ENCODE measurements at places on chromosomes 16 and 17. TPM values are rescaled to one million over a fixed set of nuclear protein-coding genes. Genes with fewer than 3 reads are reported as not detected.

DNA sequence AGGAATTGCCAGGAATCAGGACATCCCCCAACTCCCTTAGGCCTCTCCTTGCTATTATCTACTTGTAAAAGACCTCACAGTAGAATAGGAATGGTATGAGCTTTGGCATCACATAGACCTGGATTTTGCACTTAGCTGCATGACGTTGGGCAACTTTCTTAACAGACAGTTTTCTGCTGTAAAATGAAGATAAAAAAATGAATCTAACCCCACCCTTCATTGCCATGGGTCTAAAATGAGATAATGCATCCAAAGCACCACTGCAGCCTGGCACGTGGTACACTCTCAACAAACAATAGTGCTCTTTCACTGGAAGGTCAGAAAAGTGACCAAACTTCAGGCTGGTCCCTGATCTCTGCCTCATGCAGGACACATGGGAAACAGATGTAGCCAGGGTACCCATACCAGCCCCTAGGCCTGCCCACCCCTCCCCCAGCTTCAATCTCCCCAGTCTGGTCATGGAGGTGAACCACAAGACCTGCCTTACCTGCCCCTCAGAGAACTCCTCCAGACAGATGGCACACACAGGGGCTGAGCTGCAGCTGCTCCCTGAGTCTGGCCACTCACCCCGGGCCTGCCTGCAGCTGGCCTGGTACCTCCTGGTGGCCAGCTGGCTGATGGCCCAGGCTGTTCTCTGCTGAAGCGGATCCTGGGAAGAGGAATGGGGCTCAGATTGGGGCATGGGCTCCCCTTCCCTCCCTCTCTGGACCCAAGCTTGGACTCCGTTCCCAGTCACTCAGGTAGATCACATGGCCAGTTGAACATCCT is 8.5 kb upstream of the SUPT4H1 start:
- DNase-seq: no peak

The KRTAP9-8 gene
- total RNA-seq: not detected

DNA sequence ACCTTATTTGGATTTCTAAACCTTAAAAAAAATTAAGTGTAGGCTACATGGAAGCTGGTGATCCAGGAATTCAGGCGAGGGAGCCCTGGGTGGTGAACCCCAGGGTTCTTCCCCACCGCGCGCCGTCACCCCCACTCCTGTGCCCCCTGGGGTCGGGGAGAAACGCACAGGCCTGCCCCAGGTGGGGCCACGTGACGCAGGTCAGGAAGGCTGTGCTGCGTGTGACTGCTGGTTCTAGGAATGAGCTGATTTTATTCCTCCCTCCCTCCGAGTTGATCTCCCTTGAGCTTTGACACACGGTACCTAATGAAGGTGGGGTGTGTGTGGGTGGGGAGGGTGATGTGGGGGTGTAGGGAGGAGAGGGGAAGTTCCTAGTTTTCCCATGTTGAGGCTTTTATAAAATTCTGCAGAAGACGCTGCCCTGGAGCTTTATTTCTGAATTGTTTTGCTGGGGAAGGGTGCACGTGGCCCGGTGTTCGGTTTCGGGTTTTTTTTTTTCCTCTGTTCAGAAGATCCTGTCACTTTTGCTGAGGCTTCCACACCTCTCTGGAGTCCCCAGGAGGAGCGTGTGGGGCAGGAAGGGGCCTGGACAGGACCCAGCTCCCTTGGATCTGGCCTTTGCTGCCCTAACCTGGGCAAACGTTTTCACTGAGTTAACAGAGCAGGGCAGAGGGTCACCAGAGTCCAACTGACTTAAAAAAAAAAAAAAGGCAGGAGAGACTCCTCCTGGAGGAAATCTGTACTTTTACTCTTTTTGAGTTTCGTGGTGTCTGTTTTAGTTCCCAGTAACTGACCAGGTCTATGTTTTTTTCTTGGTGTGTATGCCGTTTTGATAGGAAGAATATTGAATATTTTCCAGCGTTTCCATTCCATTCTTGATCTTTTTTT is 55.8 kb upstream of the GSE1 start:
- no peak for DNase-seq

GRCh38 chr16:11155284-11155806 is 100.7 kb downstream of the SOCS1 start:
- DNase-seq: no peak

The PRSS22 gene
- total RNA-seq: not detected

Data from hematopoietic multipotent progenitor cell (in vitro differentiated cells).